Fibroblast of mammary gland (primary cell): ENCODE measurements at places on chromosomes 16 and 17.
A peak's percentile ranks its signal among the peaks of the same experiment; 100 is the strongest.

DNA sequence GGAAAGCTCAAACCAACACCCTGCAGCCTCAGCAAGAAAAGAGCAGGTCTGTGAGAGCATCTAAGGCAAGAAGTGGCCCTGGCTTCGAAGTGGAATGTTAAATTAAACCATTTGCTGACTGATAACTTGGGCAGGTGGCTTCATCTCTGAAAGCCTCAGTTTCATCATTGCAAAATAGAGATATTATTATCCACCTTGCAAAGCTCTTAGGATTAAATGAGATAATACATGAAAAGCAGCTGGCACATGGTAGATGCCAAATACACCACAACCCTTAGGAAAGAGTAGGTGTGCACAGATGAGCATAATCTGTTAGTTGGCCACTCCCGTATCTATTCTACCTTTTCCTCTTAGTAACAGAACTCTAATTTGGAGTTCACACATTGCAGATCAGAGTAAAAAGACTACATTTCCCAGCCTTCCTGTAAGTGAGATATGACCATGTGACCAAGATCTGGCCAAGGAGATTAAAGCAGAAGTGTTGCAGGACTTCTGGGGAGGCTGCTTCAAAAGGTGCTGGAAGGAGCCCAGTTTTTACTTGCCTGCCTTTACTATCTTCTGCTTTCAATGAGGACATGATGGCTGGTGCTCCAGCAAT, 288.7 kb downstream of the SOX9 start:
- no peak for DNase-seq

- peak; percentile 38 for DNase-seq
Measured at GRCh38 chr16:64830653-64831052, 291.2 kb downstream of the CDH11 start.

- DNase-seq = peak; percentile 18
Measured at GRCh38 chr17:68850749-68851510, 104.3 kb downstream of the ABCA8 start.

DNA sequence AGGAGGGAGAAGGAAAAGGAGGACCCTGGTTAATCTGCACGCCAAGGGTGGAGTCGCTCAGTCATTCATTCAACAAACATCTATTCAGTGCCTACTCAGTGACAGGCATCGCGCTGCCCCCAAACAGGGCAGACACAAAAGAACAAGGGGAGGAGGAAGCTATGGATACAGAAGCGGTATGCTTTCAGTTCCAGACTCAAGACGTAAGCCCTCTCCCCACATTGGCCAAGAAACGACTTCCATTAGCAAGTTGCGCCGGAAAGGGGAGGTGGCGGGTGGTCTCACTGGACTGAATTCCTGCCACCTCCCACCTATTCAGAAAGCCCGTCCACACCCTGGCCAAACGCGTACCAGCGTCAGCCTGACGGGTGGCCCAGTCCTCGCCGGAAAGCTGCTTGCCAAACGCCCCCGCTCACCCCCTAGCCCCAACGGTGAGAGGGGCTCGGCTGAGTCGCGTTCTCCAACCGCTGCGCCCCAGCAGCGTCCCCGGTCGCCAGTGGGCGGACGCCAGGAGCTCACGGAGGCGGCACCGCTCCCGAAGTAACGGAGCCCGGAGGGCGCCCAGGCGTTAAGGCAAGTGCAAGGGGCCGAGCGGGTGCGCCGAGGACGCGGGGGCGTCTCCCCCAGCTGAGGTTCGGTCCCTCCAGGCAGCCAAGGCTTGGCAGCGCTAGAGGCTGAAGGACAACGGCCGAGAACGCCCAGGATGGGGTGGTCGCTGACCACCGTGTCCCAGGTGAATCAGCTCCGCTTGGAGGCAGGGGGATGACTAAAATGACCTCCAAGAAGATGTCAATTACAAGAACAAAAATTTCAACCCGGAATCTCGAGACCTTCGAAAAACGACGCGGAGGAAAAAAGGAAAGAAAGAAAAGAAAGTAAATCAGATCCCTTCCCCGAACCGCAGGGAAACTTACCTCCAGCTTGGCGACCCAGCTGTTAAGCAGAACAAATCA, 470.7 kb downstream of the SOX9 start:
- peak; percentile 22 for DNase-seq

DNA sequence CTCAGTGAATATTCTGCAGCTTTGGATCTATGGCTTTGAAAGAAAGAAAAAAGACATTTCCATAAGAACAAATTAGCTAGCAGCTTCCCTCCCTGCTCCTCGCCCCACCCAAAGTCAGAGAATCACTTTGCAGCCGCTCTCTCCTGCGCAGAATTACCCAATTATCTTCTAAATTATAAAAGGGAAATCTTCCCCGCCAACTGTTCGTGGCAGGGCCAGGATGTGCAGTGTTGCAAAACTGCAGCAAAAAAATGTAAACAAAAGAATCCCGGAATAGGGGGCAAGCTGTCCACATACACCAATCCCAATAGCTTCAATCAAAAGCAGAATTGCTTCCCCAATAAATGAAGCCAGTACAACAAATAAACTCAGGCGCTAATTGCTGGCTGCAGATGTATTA, 510.6 kb downstream of the RBFOX1 start:
- no peak for DNase-seq

DNA sequence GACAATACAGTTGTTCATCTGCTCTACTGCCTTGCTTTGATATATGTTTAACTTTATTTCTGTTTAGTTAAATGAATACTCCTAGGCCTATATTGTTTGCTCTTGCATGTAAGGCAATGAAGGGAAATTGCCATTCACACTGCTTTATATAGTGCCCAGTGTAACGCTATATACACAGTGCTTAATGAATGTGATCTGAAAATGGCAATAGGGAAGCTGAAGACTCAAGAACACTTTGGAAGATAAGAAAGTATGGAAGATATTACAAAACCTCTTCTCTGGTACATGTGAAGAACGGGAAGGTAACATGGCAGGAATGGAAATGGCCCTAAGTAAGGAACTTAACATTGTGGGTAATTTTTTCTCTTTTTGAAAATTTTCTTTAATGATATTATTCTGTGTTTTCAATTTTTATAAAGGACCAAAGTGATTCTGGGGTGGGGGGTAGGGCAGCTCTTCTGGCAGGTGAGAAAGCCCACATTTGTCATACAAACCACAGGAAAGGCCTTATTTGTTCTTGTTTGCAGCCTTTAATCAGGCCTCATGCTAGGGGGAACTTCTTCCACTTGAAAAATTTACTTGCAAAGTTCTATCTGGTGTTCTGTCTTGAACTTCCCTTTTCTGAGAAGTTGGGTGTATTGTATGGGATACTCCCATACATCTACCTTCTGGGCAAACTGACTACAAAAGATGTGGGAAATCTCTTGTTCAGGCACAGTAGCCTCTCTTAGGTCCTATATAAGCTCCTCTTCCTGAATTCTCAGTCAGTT, 100.8 kb upstream of the CORO6 start:
- no peak for DNase-seq

GRCh38 chr16:81143921-81144471, 47.8 kb upstream of the GCSH start:
- DNase-seq = no peak

GRCh38 chr17:42163113-42163512, 8.3 kb upstream of the RAB5C start:
- no peak for DNase-seq

DNA sequence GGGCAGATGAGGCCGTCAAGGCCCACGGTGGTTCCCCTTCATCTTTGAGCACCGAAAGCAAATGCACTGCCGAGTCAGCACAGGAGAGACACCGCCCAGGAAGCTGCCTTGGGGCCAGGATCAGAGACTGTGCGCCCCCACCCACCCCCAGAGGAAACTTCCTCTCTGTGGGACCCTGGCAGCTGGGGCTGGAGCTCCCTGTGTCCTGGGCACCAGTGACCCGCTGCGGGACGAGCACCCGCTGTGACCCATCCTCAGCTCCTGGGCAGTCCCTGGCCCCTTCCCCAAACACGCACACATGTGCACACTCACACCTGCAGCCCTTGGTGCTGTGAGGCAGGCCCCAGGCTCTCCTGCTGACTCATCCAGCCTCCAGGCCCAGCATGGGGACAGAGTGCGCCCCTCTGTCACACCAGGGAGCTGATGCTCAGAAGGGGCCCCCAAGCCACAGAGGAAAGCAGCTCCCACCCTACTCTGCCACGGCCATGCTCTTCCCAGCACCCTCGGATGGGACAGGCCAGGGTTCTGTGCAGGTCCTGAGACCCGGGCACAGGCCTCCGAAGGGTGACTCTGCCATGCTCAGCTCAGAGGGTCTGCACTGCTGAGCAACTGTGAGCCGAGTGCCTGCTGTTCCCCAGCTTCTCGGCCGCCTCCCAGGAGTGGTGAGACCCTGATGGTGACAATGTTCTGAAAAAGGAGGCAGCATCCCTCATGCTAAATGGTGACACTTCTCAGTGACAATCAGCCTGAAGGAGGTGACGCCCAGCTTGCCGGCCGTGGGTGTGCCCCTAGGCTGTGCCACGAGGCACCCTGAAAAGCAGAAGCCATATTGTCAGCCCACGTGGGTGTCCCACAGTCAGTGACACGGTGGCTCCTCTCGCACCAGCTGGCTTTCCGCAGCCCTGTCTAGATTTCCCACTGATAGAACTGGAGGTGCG, 3.6 kb downstream of the PIEZO1 start:
- DNase-seq = no peak

DNA sequence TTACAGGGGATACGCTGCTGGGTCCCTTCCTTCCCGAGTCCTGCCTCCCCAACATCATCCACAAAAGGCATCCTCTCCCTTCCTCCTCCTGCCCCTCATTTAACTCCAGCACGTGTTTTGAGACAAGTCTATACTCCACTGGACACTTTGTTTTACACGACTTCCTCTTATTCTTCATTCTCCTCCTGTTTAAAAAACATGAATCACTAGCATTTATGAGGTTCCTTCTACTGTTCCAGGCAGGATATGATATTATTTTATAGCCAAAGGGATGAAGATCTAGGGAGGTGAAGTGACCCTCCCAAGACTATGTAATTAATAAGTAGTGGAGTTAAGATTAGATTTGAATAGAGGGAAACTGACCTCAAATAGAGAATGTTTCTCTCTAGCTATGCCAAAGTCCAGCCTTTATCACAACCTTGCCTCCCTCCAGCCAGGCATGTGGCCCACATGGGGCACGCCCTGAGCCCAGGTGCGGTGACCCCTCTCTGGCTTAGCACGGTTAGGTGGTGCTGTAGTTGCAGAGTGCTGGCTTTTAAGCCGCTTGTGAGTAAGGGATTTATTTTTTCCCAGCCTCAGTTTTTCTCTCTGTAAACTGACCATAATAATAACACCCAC, 1.3 kb upstream of the HSD17B2 start:
- no peak for DNase-seq

DNA sequence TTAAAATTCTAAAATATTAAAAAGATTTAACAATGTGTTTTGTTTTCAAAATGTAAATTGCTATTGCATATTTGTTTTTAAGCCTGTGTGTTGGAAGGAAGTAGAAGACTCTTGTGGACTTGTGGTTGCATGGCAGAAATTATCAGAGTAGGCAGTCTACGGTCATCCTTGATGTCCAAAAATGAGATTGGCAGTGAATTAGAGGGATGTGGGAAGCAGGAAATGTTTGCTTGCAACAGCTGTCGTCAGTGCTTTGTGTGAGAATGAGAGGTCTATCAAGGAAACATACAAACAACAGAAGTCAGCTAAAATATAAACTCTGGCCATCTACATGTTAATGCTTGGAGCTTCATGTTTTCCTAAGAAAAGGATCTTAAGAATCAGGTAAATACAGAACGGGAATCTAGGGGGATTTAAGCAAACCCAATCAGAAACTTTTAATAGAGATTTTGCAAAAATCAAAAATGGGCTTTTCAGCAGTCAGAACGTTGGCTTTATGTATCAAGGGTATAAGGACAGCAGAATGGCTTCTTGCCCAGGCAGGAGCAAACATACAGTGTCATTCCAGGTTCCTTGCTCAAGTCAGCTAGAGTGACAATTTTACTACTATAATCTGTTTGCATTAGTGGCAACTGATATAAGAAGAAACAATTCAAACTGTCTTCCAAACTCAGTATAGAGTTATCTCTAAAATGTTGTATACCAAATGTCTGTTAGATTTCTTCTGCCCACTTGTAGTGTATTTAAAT, 196.7 kb downstream of the CYB561 start:
- DNase-seq = peak; percentile 71

DNA sequence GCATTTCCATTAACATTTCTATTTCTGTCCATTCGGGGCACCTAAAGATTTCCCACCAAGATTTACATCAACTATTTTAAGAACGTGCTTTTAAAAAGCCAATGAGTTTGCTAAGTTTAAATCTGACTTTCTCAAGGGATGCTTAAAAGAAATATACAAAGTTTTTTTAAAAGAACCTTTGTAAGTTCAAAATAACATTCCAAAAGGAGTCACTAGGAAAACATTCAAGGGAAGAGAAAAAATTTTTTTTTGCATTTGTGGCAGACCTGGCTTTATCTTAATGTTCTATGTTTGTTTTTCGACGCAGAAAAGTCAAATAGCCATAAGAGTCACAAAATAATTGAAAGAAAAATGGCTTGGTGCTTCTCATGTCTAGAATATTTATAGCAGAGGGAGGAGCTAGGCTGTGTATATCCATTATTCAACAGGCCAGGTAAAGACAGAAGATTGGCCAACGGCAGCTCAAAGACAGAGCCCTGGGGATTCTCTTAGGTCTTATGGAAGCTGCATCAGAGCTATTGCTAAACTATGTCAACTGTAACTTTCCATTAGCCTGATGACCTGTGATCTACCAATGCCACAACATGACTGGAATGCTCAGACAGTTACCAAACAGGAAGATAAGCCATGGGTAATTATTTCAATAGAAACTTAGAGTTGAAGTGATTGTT, 37.8 kb upstream of the MYOCD start:
- peak; percentile 61 for DNase-seq

DNA sequence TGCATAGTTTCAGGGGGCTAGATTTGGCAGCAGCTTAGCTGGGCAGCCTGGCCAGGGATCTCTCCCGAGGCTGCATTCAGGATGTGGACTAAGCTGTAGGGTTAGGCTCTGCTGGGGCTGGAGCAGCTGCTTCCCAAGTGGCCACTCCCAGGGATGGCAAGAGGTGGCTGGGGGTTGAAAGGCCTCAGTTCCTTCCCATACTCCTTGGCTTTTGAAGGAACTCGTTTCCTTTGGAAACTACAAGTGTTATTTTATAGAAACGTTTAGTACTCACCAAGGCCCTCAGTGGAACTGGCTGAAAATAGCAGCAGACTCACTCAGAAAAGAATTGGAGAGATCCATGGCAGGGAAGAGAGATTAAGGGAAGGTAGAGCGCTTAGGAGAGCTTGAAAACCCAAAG, 76.4 kb downstream of the WWP2 start:
- no peak for DNase-seq

- DNase-seq = no peak
Measured at GRCh38 chr16:16067127-16067526, 117.7 kb downstream of the ABCC1 start.
